ENCODE measurements at places on chromosomes 6 and 20. TPM values are rescaled to one million over a fixed set of nuclear protein-coding genes. Genes with fewer than 3 reads are reported as not detected.

The CEP43 gene
- 5.3 TPM for polyA plus RNA-seq

The SPTLC3 gene
- 0.34 TPM for polyA plus RNA-seq

The HLA-DPA1 gene
- 56.8 TPM for polyA plus RNA-seq

The PRSS35 gene
- polyA plus RNA-seq, result 0.71 TPM

The TUBE1 gene
- polyA plus RNA-seq, result 8.2 TPM

The TTK gene
- polyA plus RNA-seq, result 12.8 TPM

The EGFL8 gene
- 11.5 TPM for polyA plus RNA-seq
